ENCODE measurements at places on chromosomes 5 and 9.

GRCh38 chr5:135487839-135488514 is 35.8 kb upstream of the TIFAB start:
- DNase-seq, result no peak

DNA sequence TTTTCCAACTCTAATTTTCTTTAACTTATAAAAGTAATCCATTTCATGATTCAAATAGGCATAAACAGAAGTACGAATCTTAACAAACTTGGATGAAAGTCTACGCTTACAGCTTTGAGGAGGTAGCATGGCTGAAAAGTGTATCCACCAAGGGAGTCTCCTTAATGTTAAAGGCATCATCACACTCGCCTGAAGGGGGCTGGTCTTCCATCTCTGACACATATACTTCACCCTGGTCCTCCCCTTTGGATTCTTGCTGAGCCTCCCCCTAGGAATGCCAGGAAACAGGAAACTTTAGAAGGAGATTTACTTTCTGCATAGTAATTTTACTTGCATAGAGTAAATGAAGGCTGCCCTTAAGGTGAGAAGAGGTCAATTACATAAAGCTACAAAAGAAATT is 10.3 kb upstream of the NME5 start:
- DNase-seq, result no peak

DNA sequence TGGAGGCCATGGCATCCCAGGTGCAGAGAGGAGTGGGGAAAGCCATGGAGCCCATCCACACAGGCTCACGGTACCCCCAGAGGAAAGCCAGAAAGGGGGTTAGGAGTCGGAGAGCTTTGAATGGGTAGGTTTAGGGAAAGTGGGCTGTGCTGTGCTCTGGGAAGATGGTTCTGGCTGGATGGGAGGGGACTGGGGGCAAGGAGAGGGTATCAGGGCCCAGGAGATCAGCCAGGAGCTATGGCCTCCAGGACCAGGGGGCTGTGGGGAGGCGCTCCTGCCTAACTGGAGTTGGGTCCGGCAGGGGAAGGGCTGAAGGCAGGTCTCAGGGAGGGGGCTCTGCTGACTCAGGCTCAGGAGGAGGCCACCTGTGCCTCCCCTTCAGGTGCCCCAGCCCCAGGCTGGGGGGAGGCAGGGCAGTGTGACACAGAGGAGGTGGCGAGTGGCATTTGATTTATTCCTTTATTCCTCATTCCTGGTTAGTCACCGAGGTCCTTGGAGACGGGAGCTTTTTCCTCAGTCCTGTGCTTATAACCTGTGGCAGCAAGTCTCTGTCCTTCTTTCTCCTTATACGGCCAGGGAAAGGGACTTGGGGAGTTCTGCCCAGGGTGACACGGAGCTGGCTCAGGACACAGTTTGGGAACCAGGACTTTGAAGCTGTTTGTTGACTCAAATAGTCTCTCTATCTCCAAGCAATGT is 60.8 kb downstream of the TSTD2 start:
- DNase-seq, result no peak

GRCh38 chr5:151480384-151481293 is 33.2 kb downstream of the SLC36A1 start:
- no peak for DNase-seq

DNA sequence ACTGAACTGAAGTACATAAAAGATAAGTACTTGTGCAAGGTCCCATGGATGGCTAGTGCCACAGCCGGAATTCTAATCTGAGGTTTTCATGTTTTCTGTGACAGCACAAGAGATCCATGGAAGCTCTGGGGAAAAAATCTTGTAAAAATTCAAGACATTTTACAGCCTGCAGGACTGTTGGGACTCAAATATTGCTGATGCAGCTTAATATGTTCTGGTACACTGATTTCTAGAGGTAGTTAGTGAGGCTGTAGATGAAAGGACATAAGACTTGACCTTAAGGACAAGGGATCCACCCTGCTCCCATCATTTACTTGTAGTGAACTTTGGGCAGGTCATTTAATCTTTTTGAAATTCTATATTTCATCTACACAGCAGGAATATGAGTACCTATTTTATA is 390.4 kb downstream of the TLE4 start:
- DNase-seq, result no peak

DNA sequence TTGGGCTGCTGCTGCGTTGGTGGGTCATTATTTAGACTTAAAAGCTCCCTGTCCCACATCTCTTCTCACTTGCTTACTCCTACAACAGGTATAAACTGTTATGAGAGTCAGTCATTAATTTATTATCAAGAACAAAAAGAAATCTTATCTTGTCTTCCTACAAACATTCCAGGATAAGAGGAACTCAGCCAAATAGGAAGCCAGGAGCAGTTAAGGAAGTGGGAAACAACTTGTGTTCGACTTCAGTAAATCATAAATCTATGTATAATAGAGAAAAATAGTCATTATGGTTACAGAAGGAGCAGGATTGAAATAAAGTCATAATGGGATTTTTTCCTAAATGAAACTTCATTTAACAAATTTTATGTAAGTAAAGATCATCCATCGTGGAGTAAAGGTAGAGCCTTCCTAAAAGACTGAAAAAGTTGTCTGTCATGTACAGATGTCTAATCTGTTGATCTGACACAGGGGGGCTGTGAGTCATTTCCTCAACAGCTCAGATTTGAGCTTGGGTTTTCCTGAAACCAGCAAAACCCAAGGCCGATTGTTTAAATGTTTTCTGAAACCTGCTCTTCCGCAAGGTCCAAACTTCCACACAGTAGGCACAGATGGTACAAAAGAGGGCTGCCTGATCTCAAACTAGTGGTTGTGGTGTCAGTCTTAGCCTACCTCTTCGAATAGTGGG is 25.3 kb upstream of the LRRTM2 start:
- DNase-seq, result peak; percentile 14

DNA sequence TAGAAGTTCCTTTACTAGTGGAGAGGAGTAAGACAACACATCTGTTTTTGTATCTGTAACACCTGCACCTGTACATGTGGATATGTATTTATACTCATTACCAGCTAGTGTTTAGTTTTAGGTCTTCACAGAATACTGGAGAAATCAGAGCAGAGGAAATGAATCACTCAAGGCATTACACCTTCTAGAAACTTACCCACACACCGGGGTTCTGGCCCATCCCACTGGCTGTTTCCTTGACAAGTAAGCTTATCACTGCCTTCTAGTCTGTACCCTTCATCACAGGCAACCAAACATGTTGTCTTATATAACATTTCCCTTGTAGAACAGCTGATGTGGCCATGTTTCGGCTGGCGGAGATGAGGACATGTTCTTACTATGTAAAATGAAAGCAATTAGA is 76.7 kb downstream of the SVEP1 start:
- no peak for DNase-seq
